ENCODE measurements at places on chromosomes 7 and 10. TPM values are rescaled to one million over a fixed set of nuclear protein-coding genes. Genes with fewer than 3 reads are reported as not detected.

ZNF679 gene
- total RNA-seq = not detected

MOSPD3 gene
- total RNA-seq = 2.6 TPM

CPA1 gene
- 2.6 TPM for total RNA-seq

MMD2 gene
- total RNA-seq = not detected

MCU gene
- total RNA-seq = 95.0 TPM

STAG3 gene
- total RNA-seq = 0.52 TPM

PON1 gene
- not detected for total RNA-seq

KEL gene
- 3.1 TPM for total RNA-seq

HHEX gene
- 3.1 TPM for total RNA-seq

CCL26 gene
- not detected for total RNA-seq

VSTM4 gene
- total RNA-seq = 40.7 TPM

SUN3 gene
- not detected for total RNA-seq

HTRA1 gene
- 69.9 TPM for total RNA-seq

UMAD1 gene
- 5.2 TPM for total RNA-seq

GBX1 gene
- total RNA-seq = not detected

GPR15LG gene
- total RNA-seq = not detected

CALD1 gene
- 89.8 TPM for total RNA-seq

MALRD1 gene
- total RNA-seq = 2.1 TPM

CPXM2 gene
- total RNA-seq = 0.52 TPM

CLIP2 gene
- total RNA-seq = 21.9 TPM

SLC18A2 gene
- total RNA-seq = 1.0 TPM

GTPBP10 gene
- total RNA-seq = 9.4 TPM

ACSL5 gene
- total RNA-seq = 4.2 TPM

COL17A1 gene
- under 0.01 TPM for total RNA-seq

TES gene
- 33.9 TPM for total RNA-seq

LIPF gene
- not detected for total RNA-seq

ACHE gene
- total RNA-seq = 36.0 TPM

ARL5B gene
- total RNA-seq = 16.7 TPM

OIT3 gene
- 10.4 TPM for total RNA-seq

ST8SIA6 gene
- 0.52 TPM for total RNA-seq

AKR1B1 gene
- total RNA-seq = 49.1 TPM

TSC22D4 gene
- 13.6 TPM for total RNA-seq

CLEC5A gene
- total RNA-seq = 0.52 TPM

RAB19 gene
- total RNA-seq = 0.52 TPM

LLCFC1 gene
- not detected for total RNA-seq
